ENCODE measurements at places on chromosomes 6 and 20.
A peak's percentile ranks its signal among the peaks of the same experiment; 100 is the strongest.

- DNase-seq, result no peak
Measured at GRCh38 chr20:21101453-21101931, 4.7 kb downstream of the LINC00237 start.

GRCh38 chr6:132527791-132528190 is 10.3 kb upstream of the TAAR9 start:
- DNase-seq, result no peak

DNA sequence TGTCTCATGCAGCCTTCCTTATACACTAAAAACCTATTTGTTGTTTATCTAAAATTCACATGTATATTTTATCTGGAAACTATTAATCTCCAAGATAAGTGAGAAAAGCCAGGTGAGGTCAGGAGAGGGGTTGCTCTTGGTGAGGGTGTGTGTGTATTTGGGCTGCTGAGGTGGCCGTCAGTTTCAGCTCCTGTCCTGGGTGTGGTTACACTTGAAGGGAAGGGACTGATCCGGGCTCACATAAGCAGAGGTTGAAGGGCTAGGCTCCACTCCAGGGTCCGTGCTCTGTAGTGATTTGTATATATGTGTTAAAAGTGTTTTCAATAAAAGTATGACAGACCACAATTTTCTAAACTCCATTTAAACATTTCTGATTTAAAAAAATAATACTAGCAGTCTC is 13.5 kb upstream of the SNAI1 start:
- no peak for DNase-seq

- DNase-seq, result no peak
Measured at GRCh38 chr6:43940071-43940392, 170.0 kb downstream of the VEGFA start.

GRCh38 chr6:128242765-128243403 is 277.5 kb downstream of the PTPRK start:
- no peak for DNase-seq

DNA sequence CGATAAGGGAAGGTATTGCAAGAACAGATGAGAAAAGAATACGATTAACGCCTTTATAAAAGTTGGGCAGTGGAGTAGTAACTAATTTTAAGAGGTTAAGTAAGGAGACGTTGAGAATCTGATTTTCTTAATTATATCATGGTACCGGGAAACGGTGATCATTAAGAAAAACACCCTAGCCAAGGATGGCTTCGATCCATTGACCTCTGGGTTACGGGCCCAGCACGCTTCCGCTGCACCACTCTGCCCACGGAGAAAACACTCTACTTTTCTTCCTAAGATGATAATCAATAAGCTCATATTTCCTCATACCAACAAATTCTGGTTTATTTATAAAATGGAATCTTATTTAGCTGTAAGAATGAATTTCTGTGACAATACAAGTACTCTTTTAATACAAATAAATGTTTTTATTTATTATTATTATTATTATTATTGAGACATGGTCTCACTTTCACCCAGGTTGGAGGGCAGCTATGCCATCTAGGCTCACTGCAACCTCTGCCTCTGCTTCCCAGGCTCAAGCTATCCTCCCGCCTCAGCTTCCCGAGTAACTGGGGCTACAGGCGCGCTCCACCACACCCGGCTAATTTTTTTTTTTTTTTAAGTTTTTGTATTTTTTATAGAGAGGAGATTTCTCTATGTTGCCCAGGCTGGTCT is 8.3 kb downstream of the POM121L2 start:
- DNase-seq, result no peak

DNA sequence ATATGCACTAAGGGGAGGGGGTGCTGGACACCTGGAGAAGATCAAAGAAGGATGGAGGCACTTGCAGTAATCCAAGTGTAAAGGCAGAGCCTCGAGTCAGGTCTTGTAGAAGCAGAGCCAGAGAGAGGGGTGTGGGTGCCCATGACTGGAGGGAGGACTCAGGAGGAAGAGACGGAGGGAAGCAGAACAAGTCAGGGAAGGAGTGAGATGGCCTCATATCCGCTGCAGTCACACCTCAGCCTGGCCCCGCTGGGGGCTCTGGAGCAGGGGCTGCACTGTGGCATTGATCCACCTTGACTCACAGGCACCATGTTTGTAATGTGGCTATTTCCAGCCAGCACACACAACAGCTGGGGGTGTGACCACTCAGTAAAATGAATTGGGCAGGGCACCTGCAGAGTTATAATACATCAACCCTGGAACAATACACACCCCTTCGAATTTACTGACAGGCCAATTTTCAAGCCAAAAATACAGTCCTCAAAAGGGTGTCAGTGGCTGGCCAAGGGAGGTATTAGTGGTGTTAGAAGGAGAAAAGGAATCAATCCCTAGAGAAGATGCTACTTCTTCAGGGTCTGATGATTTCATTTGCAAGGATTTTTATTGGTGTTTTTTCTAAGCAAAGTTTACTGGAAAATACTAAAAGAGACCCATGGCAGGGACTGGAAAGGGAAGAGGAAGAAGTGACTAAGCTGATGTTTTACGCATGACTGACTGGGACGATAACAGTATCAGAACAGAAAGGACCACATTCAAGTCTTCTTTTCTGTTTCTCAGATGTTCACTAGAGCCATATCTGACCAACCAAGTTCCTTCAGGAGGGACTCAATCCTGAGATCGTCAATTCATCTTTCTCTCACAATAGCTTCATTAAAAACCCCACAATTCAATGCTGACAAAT is 18.9 kb upstream of the NXT1 start:
- DNase-seq, result no peak

GRCh38 chr6:108835218-108835850 is 12.9 kb upstream of the ARMC2 start:
- DNase-seq, result peak; percentile 82

Measured in NCI-H774 (cell line).